ENCODE measurements at places on chromosomes 6 and 20.

DNA sequence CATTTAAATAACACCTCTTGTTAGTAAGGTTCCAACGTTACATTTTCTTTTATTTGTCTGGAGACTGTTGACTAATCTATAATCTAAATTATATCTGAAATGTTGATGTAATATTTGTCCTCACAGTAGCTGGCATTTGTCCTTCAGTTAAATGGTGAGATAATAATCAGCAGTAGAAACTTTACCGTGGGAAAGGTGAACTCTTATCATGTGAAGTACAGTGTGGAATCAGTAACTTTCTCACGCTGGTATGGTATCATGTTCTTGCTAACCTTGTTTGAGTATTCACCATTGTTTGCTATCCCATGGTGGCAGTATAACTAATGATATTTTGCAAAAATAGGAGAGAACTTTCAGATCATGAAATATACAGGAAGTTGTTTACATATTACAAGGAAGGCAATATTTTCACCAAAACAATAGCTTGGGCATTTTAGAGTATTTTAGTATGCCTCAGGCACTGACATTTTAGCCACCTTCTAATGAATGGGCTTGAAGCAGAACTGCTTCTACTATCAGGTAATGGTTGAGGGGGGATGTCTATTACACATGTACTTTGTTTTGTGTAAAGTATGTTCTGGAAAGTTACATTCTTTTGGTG, 4.8 kb downstream of the GMNN start:
- no peaks in the 10 kb centered on the region for H3K27me3 ChIP-seq
- peaks cover 53% of the 10 kb centered on the region for H3K4me1 ChIP-seq
- peak overlapping the region; percentile 31 for H3K27ac ChIP-seq
- peaks cover 40% of the 10 kb centered on the region for H3K36me3 ChIP-seq
- DNase-seq = no peak

DNA sequence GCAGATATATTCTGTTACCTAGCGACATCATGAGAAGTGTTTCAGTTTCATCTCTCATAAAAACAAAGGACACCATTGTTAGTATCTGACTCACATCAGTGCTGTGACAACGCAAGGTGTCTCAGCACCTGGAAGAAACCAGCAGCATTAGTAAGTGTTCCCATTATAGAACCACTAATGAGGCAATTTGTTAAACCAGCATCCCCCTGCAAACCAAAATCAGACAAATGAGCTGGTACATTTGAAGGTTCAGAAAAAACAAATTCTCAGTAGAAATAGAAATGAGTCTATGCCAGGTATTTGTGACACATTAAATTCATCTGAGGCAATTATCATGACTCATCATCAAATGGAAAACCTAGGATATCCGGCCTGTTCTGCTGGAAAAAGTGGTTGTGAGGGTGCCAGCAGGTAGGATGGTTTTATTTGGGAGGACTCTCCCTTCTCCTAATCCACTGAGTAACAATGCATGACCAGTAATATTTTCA, 151.7 kb downstream of the TMEM200A start:
- no peak overlapping the region for H3K4me3 ChIP-seq
- H3K27ac ChIP-seq = peak overlapping the region; percentile 90
- peak; percentile 24 for DNase-seq

GRCh38 chr20:11379257-11380011, 538.3 kb upstream of the BTBD3 start:
- H3K27me3 ChIP-seq = no peaks in the 10 kb centered on the region
- no peak overlapping the region for H3K27ac ChIP-seq
- DNase-seq = no peak
- H3K4me3 ChIP-seq = no peak overlapping the region

- no peak for DNase-seq
- H3K36me3 ChIP-seq = no peaks in the 10 kb centered on the region
- H3K4me1 ChIP-seq = no peaks in the 10 kb centered on the region
- peaks cover 20% of the 10 kb centered on the region for H3K27me3 ChIP-seq
These were observed 195.1 kb downstream of the BMP7 start for GRCh38 chr20:57071283-57071731.

- DNase-seq = no peak
- no peak overlapping the region for H3K4me3 ChIP-seq
- H3K4me1 ChIP-seq = peaks cover 5% of the 10 kb centered on the region
- H3K36me3 ChIP-seq = peaks cover 1% of the 10 kb centered on the region
- no peak overlapping the region for H3K27ac ChIP-seq
These were observed 108.9 kb downstream of the BCAS1 start for GRCh38 chr20:53961527-53961926.

- peak; percentile 17 for DNase-seq
- peaks cover 19% of the 10 kb centered on the region for H3K4me1 ChIP-seq
These were observed 815 bp downstream of the UTRN start for GRCh38 chr6:144285798-144286502.

DNA sequence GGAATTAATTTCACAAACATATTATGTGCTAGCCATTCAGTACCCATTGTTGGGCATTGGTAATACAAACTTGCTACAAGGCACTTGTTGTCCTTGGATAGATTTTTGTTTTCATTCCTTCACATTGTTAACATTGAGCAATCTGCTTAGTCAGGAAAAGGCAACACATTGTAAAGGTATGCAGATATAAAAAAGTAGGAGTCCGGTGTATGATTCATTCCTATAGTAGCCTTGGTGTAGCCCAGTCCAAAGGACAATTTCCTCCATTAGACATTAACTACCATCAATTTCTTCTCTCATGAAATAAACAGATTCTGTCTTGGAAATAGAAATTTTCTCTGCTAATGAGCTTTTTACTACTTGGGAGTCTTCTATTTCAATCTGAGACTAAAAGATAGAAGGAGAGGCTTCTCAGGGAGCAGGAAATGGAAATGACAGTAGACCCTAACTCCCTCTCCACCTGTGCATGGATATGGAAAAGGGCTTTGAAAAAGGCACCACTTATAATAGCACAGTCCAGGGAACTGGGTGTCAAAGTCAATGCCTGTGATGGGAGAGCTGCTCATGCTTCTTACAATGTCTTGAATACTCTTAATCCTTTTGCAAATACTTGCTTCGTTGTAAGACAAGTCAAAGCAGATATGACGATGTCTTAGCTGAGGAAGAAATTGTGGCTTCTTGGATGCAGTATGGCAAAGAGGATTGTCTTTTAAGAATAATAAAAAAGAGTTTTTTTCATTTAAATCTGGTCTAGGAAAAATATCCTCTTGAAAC, 369.4 kb upstream of the CITED2 start:
- DNase-seq = no peak
- no peaks in the 10 kb centered on the region for H3K4me1 ChIP-seq
- no peak overlapping the region for H3K4me3 ChIP-seq
- H3K27me3 ChIP-seq = peaks cover 6% of the 10 kb centered on the region
- no peaks in the 10 kb centered on the region for H3K36me3 ChIP-seq

GRCh38 chr6:137975188-137975940, 108.3 kb downstream of the TNFAIP3 start:
- DNase-seq = peak; percentile 39
- H3K27me3 ChIP-seq = no peaks in the 10 kb centered on the region
- H3K4me1 ChIP-seq = peaks cover 71% of the 10 kb centered on the region
- H3K4me3 ChIP-seq = peak overlapping the region; percentile 69
- H3K36me3 ChIP-seq = no peaks in the 10 kb centered on the region

DNA sequence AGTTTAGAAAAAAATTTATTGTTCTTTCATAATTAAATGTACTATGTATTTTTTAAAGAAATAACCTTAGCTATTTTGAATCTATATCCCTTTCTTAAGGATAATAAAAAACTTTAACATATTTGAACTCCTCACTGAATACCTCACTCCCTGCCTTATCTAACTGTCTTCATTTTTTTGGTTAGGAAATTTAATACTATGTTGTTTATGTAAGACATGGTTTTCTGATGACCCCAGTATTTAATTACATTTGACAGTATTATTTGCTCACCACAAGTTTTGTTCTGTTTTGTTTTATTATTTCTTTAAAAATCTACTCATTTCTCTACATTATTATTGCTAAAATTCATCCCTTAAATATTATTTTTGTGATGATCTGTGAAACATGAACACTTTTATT, 394.4 kb upstream of the ADGRB3 start:
- H3K4me1 ChIP-seq = no peaks in the 10 kb centered on the region
- DNase-seq = no peak
- H3K27me3 ChIP-seq = no peaks in the 10 kb centered on the region
- H3K27ac ChIP-seq = no peak overlapping the region
- no peaks in the 10 kb centered on the region for H3K36me3 ChIP-seq

DNA sequence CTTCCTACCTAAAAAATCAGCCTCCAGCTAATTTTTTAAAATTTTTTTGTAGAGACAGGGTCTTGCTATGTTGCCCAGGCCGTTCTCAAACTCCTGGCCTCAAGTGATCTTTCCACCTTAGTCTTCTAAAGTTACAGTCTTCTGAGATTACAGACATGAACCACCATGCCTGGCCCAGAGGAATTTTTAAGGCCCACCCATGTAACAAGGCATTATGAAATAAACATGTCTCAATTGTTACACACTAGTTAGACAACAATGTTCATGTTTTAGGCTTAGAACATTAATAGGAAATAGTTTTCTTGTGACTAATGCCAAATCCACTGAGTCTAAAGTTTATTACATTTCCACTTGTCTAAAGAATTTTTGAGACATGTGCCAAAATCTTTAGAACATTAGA, 221.2 kb downstream of the LAMA2 start:
- no peak overlapping the region for H3K27ac ChIP-seq
- no peak overlapping the region for H3K4me3 ChIP-seq
- no peak for DNase-seq

- H3K27ac ChIP-seq = no peak overlapping the region
- H3K4me3 ChIP-seq = no peak overlapping the region
- H3K36me3 ChIP-seq = peaks cover 33% of the 10 kb centered on the region
- H3K4me1 ChIP-seq = peaks cover 46% of the 10 kb centered on the region
- no peaks in the 10 kb centered on the region for H3K27me3 ChIP-seq
- DNase-seq = no peak
These were observed 29.1 kb downstream of the NUP153 start for GRCh38 chr6:17677602-17678001.

DNA sequence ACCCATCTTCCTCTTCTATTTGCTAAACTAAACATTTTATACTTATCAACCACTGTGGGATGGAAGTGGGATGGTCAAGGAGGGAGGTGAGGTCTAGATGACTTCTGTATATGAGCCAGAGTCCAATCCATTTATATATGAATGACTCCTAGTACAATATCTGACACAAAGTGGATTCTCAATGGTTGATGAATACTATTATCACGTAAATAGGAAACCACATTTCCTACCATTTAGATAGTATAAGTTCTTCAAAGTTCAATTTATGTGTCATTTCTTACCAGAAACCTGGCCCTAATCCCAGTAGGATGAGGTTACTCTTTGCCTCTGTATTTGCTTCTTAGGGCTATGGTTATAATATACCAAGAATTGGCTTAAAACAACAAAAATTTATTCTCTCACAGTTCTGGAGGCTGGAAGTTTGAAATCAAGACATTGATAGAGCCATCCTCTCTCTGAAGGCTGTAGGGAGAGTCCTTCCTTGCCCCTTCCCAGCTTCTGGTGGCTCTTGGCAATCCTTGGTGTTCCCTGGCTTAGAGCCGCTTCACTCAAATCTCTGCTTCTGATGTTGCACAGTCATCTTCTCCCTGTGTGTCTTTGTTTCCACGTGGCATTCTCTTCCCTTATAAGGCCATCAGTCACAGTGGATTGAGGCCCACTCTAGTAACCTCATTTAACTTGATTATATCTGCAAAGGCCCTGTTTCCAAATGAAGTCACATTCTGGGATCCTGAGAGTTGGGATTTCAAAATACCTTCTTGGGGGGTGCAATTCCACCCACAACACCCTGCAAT, 41.0 kb upstream of the RAB23 start:
- no peak overlapping the region for H3K4me3 ChIP-seq
- H3K36me3 ChIP-seq = no peaks in the 10 kb centered on the region
- H3K4me1 ChIP-seq = peaks cover 8% of the 10 kb centered on the region
- no peak overlapping the region for H3K27ac ChIP-seq
- H3K27me3 ChIP-seq = no peaks in the 10 kb centered on the region

DNA sequence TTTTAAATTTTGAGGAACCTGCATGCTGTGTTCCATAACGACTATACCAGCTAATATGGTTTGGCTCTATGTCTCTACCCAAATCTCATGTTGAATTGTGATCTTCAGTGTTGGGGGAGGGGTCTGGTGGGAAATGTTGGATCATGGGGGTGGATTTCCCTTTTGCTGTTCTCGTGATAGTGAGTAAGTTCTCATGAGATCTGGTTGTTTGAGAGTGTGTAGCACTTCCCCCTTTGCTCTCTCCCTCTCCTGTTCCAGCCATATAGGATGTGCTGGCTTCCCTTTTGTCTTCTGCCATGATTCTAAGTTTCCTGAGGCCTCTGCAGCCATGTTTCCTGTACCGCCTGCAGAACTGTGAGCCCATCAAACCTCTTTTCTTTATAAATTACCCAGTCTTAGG, 61.8 kb upstream of the NEDD9 start:
- peaks cover 58% of the 10 kb centered on the region for H3K36me3 ChIP-seq
- no peak overlapping the region for H3K4me3 ChIP-seq
- H3K27me3 ChIP-seq = no peaks in the 10 kb centered on the region
- peaks cover 33% of the 10 kb centered on the region for H3K4me1 ChIP-seq

GRCh38 chr20:21340991-21341697, 38.0 kb downstream of the XRN2 start:
- H3K36me3 ChIP-seq = peaks cover 52% of the 10 kb centered on the region
- no peaks in the 10 kb centered on the region for H3K27me3 ChIP-seq
- H3K27ac ChIP-seq = no peak overlapping the region
- no peak overlapping the region for H3K4me3 ChIP-seq

- H3K4me1 ChIP-seq = no peaks in the 10 kb centered on the region
- no peaks in the 10 kb centered on the region for H3K27me3 ChIP-seq
- H3K36me3 ChIP-seq = peaks cover 35% of the 10 kb centered on the region
- DNase-seq = no peak
These were observed 30.3 kb downstream of the ZNF318 start for GRCh38 chr6:43339168-43339567.

- peaks cover 34% of the 10 kb centered on the region for H3K4me1 ChIP-seq
- peak overlapping the region; percentile 53 for H3K27ac ChIP-seq
- H3K4me3 ChIP-seq = peak overlapping the region; percentile 34
- no peaks in the 10 kb centered on the region for H3K27me3 ChIP-seq
- DNase-seq = no peak
- H3K36me3 ChIP-seq = peaks cover 13% of the 10 kb centered on the region
These were observed 190.2 kb downstream of the TSHZ2 start for GRCh38 chr20:53162251-53162835.

DNA sequence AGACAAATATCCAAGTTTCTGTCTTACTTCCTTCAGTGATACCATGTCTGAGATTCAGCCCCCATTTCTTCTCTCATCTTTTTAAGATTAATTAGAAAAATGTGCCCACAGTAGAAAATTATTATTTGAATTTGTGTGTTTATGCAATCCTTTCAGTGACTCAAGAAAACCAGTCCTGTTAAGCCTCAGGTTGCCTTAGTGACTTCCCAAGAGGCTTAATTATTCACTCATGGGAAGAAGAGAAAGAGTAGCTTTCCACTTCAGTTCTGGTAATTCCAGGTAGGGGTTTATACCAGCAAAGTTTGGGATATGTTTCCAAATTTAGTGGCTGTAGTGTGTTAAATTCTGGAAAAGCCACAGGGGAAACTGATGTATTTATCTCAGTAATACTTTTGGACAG, 149.1 kb downstream of the RIMS1 start:
- H3K36me3 ChIP-seq = no peaks in the 10 kb centered on the region
- H3K27me3 ChIP-seq = no peaks in the 10 kb centered on the region
- H3K4me1 ChIP-seq = no peaks in the 10 kb centered on the region
- H3K4me3 ChIP-seq = no peak overlapping the region
